ENCODE measurements at places on chromosomes 1 and 21. TPM values are rescaled to one million over a fixed set of nuclear protein-coding genes. Genes with fewer than 3 reads are reported as not detected.

The FCRL4 gene
- total RNA-seq: not detected

The LRRN2 gene
- total RNA-seq: not detected

The CCDC24 gene
- total RNA-seq: 1.4 TPM

The OSBPL9 gene
- total RNA-seq: 51.1 TPM

The NR1I3 gene
- total RNA-seq: not detected

The GPR153 gene
- total RNA-seq: 0.41 TPM

The CLDN19 gene
- total RNA-seq: not detected

The CXADR gene
- 0.20 TPM for total RNA-seq

The UMODL1 gene
- not detected for total RNA-seq

The LEFTY1 gene
- 0.83 TPM for total RNA-seq

The IL12RB2 gene
- 29.1 TPM for total RNA-seq

The SFN gene
- 0.47 TPM for total RNA-seq

The SPATA21 gene
- total RNA-seq: not detected

The LCE3D gene
- total RNA-seq: not detected

The TBX15 gene
- total RNA-seq: not detected

GRCh38 chr1:50516056-50516455, 92.8 kb upstream of the DMRTA2 start:
- no peak for DNase-seq

DNA sequence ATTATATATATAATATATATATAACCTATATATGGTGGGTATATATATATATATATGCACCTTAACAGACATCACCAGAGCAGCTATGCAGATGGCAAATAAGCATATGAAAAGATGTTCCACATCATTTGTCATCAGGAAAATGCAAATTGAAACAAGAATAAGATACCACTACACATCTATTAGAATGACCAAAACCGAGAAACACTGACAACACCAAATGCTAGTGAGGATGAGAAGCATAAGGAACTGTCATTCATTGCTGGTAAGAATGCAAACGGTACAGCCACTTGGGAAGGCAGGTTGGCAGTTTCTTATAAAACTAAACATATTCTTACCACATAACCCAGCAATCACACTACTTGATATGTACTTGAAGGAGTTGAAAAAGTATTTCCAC, 219.8 kb upstream of the PRMT6 start:
- no peak for DNase-seq

GRCh38 chr1:27538793-27539192, 48.8 kb upstream of the WASF2 start:
- DNase-seq: no peak

GRCh38 chr1:39142401-39143060, 62.0 kb upstream of the MACF1 start:
- DNase-seq: no peak

GRCh38 chr1:154463512-154463990, 38.5 kb upstream of the TDRD10 start:
- peak; percentile 78 for DNase-seq

GRCh38 chr1:188463919-188464318, 1635.2 kb downstream of the PLA2G4A start:
- DNase-seq: no peak

DNA sequence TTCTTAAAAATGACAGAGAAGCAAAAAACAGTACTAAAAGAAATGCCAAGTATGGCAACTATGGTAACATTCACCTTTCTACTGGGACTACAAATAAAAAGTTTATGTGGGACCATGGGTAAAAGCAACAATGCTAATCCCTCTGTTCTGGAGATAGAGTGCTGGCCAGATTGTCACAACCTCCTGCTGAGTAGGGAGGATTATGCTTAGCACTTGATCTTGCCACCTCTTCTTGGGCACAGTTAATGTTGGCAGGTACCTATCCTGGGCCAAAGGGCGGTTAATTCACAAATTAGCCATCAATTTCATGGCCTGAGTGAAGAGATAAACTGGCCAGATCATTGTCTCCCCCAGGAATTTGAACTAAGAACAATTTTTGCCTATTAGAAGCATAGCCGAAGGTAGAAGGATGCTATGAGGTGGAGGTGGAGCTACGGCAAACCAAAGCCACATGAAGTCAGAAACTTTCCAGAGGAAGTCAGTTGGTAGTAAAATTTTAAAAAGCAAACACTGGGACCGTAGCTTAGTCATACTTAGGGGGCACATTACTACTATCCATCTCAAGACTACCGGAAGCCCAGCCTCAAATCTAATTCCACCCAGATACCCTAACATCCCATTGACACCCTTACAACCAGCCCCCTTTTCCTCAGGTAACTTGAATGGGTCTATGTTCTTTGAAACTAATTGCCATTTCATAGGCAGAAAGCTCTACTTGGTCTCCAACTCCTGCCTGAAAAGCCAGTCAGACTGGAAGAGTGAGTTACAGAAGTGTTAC, 2.7 kb downstream of the SCYL3 start:
- DNase-seq: peak; percentile 71

- DNase-seq: peak; percentile 67
Measured at GRCh38 chr1:163174524-163175437, 27.9 kb downstream of the RGS5 start.

- no peak for DNase-seq
Measured at GRCh38 chr1:223308136-223308535, 55.8 kb downstream of the SUSD4 start.

DNA sequence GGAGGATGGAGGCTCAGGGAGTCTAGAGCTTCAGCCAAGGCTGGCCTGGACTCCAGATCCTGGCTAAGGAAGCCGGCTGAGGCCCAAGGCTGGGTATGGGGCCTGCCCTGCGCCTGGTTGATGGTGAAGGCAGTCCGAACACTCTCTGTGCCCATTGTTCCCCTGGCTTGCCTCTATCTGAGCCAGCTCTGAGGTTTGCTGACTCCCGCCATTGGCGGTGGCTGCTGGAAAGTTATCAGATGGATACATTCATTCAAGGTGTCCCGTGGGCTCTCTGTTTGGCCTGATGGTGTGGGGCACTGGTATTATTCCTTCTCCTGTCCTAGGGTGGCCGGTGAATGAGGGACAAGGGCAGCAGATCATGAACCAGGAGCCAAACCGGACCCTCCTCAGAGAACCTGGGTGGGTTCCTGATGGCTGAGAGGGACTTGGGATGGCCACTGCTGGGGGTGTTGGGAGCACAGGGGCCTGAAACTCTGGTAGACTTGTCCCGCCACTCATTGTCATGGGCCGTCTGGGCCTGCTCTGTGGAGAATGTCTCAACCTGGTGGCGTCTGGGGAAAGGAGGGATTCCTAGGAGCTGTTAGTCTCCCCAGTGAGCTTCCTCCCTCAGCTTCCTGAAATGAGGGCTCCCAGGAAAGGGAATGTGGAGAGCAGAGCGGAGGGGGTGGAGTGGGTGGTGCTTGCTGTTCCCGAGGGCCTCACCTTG, 22.2 kb downstream of the SLC26A9 start:
- no peak for DNase-seq

GRCh38 chr1:75632350-75632949, 21.5 kb upstream of the SLC44A5 start:
- DNase-seq: no peak

GRCh38 chr1:233993651-233994050, 89.2 kb downstream of the SLC35F3 start:
- DNase-seq: peak; percentile 34

- DNase-seq: no peak
Measured at GRCh38 chr1:211132721-211133392, 1.1 kb downstream of the KCNH1 start.

- no peak for DNase-seq
Measured at GRCh38 chr1:19563324-19564097, 78.2 kb upstream of the CAPZB start.

DNA sequence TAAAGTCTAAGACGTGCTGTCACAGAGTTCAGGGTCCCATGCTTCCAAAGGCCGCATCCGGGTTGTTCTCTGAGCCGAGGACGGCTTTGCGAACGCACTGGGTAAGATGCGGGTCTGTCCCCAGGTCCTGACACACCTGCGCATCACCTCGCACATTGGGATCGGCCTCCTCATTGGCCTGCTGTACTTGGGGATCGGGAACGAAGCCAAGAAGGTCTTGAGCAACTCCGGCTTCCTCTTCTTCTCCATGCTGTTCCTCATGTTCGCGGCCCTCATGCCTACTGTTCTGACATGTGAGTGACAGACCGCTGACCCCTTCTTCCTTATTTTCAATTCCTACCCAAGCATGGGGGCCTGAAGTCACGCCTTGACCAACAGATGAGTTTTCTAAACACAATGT, 25.3 kb downstream of the TFF3 start:
- no peak for DNase-seq

DNA sequence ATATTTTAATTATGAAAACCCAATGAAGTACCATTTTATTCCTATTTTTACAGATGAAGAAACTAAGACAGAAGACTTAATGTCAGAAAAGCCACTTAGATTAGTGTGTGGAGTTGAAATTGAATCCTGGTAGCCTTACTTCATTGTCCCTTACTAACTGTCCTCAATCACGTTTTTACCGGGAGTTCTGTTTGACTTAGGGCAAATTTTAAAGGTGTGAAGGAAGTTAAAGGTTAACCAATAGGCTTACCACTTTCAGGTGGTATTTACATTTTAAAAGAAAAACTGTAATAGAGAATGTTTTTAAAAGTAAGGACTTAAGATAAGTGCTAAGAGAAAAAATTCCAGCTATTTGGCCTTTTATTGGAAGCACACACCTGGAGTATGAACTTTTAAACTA, 12.4 kb downstream of the RRP15 start:
- DNase-seq: no peak

DNA sequence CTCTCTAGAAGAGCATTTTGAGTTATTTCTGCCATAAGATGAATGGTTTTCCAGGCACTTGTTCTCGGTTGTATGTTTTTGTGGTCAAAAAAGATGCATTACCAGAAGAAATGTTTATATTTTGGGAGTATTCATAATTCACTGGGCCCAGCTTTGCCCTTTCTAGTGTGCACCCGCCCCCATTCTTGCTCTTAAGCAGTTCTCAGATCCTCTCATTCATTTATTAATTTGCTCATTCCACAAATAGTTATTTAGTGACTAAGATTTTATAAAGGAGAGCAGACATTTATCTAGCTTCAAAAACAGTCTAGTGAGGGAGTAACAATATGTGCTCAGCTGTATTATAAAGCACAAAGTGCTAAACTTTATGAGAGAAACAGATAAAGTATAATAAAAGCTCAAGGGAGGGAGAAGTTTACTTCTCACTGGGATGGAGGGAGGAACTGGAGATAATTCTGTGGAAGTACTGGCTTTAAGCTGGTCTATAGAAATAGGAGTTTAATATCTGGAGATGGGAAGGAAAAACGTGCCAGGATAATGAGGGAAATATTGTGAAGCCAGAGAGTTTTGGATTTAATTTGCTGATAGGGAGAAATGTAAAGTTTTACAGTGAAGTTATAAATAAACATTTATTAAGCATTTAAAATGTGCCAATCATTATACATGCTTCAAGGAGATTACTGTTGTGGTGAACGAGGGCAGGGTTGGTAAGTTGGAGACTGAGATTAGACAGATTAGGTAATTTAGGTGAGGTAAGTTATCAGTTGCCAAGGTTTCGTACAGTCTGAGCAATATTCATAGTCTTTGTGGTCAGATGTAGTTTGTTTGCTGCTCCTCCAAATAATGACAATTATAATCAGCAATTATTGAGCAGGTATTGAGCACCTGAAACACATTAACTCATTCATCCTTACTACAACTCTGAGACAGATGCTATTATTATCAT, 9.1 kb upstream of the MACF1 start:
- peak; percentile 45 for DNase-seq

DNA sequence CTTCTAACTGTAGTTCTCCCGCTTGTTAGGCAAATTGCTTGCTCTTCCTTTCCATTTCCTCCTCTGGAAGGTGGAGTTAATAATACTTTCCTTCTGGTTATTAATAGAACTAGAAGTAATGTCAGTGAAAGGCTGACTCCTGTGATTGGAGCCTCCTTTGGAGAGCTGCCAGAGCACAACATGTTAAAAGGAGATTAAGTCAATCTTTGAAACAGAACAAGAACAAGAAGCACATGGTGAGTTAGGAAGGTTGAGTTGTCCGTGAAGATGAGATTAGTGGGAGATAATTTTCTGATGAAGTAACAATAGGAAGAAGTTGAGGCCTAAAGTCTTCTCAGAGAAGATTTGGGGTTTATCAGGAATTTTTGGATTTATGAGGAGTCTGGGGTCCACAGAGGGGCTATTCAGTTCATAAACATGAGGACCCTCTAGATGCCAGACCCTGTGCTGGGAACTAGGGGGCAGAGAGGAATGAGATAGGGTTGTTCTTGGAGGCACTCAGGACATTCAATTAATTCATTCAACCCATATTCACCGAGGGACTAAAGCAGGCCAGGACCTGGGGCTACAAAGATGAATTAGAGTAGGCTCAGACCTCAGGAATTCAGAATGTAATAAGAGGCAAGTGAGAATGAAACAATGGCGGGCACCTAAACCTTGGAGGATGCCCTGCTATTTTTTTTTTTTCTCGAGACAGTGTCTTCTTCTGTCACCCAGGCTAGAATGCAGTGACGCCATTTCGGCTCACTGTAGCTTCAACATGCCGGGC, 40.7 kb upstream of the DHCR24 start:
- no peak for DNase-seq

- no peak for DNase-seq
Measured at GRCh38 chr21:45428534-45428933, 23.6 kb downstream of the COL18A1 start.

GRCh38 chr21:45295576-45296365, 8.1 kb upstream of the POFUT2 start:
- no peak for DNase-seq

DNA sequence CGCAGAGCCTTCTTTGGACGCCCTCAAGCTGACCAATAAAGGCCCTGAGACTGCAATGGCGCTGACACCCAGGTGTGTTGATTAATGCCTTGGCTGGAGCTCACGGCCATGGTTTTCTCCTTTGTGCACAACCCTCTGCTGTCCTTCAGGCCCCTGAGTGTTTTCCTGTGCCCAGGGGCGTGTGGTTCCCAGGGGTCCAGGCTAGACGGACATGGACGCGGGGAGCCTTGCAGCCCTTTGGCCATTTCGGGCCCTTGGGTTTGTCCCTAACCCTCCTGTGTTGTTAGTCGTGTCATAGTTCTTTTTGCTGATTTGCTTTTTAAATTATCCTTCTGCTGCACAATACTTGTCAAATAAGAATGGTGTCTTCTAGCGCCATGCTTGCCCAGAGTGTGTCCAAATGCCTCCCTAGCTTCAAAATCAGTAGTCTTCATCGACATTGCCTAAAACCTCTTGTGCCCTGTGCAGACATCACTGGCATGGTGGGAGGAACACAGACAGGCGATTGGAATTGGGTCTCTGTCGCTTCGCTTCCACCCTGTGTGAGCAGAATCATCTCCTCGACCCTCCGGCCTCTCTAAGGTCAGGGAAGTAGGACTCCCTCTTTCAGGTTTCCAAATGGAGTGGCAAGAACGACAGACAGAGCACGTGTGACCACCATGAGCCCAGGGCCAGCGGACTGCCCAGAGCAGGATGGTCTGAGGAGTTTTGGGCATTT, 1.9 kb downstream of the KRTAP10-4 start:
- no peak for DNase-seq

DNA sequence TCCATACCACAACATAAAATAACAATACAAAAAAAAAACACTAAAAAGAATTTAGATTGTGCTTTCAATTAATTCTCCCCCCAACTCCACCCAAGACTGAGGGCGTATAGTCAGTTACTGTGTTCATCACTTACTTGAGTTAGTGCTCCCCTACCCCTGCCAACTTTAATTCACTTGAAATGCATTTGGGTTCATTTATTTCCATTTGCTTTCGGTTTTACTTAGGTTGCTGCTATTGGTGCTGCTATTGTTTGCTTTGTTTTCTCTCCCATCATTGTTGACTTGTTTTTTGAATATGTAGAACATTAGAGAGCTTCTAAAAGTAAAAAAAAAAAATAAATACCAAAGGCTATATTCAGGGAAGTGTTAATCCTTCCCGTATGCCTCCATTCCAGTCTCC, 10.7 kb upstream of the CYYR1 start:
- no peak for DNase-seq

GRCh38 chr1:153790966-153791647, 15.9 kb downstream of the SLC27A3 start:
- DNase-seq: peak; percentile 62

All from activated CD8-positive, alpha-beta T cell treated with anti-CD3 and anti-CD28 coated beads for 36 hours (primary cell).